Common myeloid progenitor, CD34-positive (primary cell): ENCODE measurements at places on chromosomes 1 and 21.

DNA sequence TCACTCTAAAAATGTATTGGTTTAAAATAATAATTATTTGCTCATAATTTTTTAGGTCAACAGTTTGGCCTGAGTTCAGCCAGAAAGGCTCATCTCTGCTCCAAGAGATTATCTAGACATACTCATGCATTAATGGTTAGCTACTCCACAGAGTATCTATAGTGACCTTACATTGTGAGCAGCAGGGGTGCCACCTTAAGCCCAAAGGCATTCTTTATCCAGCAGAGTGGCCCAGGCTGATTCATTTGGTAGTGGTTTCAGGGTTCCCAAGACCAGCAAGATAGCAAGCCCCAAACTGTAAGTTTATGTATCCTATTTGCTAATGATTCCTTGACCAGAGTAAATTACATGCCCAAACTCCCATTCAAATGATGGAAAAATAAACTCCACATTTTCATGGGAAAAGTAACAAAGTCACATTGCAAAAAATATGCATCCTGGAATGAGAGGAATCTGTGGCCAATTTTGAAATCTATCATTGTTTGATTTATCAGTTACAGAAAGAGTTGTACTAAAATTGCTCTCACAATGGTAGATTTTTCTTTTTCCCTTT lies 182.6 kb upstream of the KCNK2 start:
- no peak for DNase-seq
- H3K27ac ChIP-seq: no peak overlapping the region
- H3K36me3 ChIP-seq: no peaks in the 10 kb centered on the region
- no peak overlapping the region for H3K4me3 ChIP-seq
- peaks cover 4% of the 10 kb centered on the region for H3K4me1 ChIP-seq

GRCh38 chr1:69519006-69519405 lies 48.7 kb upstream of the LRRC7 start:
- no peaks in the 10 kb centered on the region for H3K27me3 ChIP-seq
- no peak for DNase-seq
- no peaks in the 10 kb centered on the region for H3K36me3 ChIP-seq
- H3K4me1 ChIP-seq: no peaks in the 10 kb centered on the region
- H3K4me3 ChIP-seq: no peak overlapping the region

GRCh38 chr1:112706505-112707220 lies at the start of gene RHOC:
TSS of gene RHOC (minus strand) at chr1:112707127. CDS start at chr1:112703799, 3,328 bp downstream.
- no peaks in the 10 kb centered on the region for H3K27me3 ChIP-seq
- peaks cover 39% of the 10 kb centered on the region for H3K4me1 ChIP-seq
- H3K27ac ChIP-seq: peak within 1 kb of the TSS; percentile 76
- H3K4me3 ChIP-seq: peak within 1 kb of the TSS; percentile 76
- peaks cover 5% of the 10 kb centered on the region for H3K36me3 ChIP-seq

GRCh38 chr1:162680419-162681121 lies 48.3 kb downstream of the DDR2 start:
- no peak for DNase-seq
- no peak overlapping the region for H3K4me3 ChIP-seq
- no peaks in the 10 kb centered on the region for H3K36me3 ChIP-seq
- H3K27me3 ChIP-seq: no peaks in the 10 kb centered on the region
- no peaks in the 10 kb centered on the region for H3K4me1 ChIP-seq
- H3K27ac ChIP-seq: no peak overlapping the region

- H3K4me3 ChIP-seq: no peak overlapping the region
- no peaks in the 10 kb centered on the region for H3K36me3 ChIP-seq
- H3K4me1 ChIP-seq: peaks cover 1% of the 10 kb centered on the region
- H3K27ac ChIP-seq: no peak overlapping the region
- no peak for DNase-seq
Measured at GRCh38 chr1:223328566-223328965, 35.4 kb downstream of the SUSD4 start.

DNA sequence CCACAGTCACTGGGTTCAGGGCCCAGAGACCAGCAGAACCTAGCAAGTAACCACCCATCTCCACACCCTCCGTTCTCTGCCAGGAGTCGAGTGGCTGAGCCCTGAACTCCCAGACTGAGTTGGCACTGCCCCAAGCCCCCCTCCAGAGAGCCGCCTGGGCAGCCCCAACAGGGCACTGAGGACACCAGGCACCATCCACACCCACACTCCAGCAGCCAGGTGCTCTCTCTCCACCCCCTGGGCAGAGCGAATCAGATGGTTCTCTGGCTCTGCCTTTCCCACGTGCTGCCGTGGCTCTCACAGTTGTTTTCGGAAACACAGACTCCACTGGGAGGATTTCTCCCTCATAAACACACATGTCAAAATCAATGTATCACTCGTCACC lies 13.6 kb downstream of the WDR4 start:
- DNase-seq: no peak
- H3K4me3 ChIP-seq: no peak overlapping the region
- peaks cover 55% of the 10 kb centered on the region for H3K36me3 ChIP-seq
- no peaks in the 10 kb centered on the region for H3K27me3 ChIP-seq
- H3K27ac ChIP-seq: no peak overlapping the region
- no peaks in the 10 kb centered on the region for H3K4me1 ChIP-seq

- H3K4me3 ChIP-seq: no peak overlapping the region
- peaks cover 9% of the 10 kb centered on the region for H3K27me3 ChIP-seq
- peaks cover 47% of the 10 kb centered on the region for H3K36me3 ChIP-seq
- H3K4me1 ChIP-seq: peaks cover 5% of the 10 kb centered on the region
- no peak overlapping the region for H3K27ac ChIP-seq
- no peak for DNase-seq
Measured at GRCh38 chr1:20497506-20497905, 10.4 kb downstream of the MUL1 start.

- H3K4me1 ChIP-seq: no peaks in the 10 kb centered on the region
- peak; percentile 4 for DNase-seq
- H3K27ac ChIP-seq: no peak overlapping the region
- H3K27me3 ChIP-seq: no peaks in the 10 kb centered on the region
- H3K36me3 ChIP-seq: no peaks in the 10 kb centered on the region
Measured at GRCh38 chr1:222975472-222976122, 160.8 kb downstream of the DISP1 start.

DNA sequence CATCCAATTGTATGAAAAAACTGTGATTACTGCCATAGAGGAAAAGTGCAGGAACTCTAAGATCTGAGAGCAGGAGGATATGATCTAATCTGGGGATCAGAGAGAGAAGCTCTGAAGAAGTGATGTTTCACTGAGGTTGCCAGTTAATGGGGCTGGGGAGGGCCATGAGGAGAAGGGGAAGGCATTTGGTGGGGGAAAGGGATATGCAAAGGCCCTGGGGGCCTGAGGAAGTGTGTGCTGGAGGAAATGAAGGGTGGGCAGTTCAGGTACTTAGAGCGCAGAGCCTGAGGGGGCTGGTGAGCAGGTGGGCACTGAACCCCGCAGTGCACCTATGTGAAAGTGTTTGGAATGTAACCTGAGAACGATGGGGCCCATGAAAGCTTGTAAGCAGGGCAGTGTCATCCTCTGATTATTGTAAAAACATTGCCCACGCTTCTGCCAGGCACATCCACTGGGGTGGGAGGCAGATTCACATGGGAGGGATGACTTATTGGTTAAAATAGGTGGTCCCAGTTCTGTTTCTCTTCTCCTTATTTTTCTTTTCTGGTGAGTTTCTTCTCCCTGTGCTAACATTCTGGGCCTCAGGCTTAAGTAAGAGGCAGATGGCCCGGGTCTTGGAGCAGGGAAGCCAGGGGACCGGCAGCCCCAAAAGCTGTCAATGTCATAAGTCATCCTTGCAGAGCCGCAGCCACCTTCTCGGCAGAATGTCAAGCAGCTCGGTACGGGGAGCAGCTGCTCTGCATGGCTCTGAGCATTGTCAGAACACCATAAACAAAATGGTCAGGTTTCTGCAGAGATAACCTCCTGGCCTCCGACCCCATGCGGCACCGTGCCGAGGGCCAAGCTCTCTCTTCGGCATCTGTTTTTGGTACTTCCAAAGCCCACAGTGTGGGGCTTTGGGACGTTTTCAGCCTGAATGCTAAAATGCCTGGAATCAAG lies 492.0 kb upstream of the VAMP3 start:
- H3K36me3 ChIP-seq: no peaks in the 10 kb centered on the region
- no peak overlapping the region for H3K4me3 ChIP-seq
- no peaks in the 10 kb centered on the region for H3K4me1 ChIP-seq
- no peak overlapping the region for H3K27ac ChIP-seq
- DNase-seq: no peak

- no peaks in the 10 kb centered on the region for H3K27me3 ChIP-seq
- DNase-seq: peak; percentile 60
- H3K4me3 ChIP-seq: no peak overlapping the region
- H3K4me1 ChIP-seq: peaks cover 60% of the 10 kb centered on the region
- H3K27ac ChIP-seq: no peak overlapping the region
Measured at GRCh38 chr1:41915786-41916571, 2.7 kb downstream of the HIVEP3 start.

DNA sequence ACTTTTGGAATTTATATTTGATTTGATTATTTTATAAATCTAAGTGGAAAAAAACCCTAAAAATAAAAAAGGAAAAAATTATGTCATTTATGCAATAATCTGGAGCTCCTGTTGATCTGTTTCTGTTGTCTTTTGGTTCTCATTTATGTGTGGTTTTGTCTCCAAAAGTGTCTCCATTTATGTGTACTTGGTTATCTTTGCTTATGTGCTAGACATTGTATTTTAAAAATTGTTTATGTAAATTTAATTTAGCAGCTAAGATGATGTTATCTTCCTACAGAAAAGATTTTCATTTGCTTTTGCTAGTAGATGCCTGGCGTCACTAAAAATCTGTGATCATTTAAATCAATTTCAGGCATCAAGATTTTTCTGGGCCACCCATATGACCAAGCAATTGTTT lies 95.7 kb downstream of the OSBPL9 start:
- H3K4me3 ChIP-seq: no peak overlapping the region
- H3K27ac ChIP-seq: no peak overlapping the region
- no peaks in the 10 kb centered on the region for H3K27me3 ChIP-seq
- H3K36me3 ChIP-seq: peaks cover 5% of the 10 kb centered on the region
- H3K4me1 ChIP-seq: no peaks in the 10 kb centered on the region

DNA sequence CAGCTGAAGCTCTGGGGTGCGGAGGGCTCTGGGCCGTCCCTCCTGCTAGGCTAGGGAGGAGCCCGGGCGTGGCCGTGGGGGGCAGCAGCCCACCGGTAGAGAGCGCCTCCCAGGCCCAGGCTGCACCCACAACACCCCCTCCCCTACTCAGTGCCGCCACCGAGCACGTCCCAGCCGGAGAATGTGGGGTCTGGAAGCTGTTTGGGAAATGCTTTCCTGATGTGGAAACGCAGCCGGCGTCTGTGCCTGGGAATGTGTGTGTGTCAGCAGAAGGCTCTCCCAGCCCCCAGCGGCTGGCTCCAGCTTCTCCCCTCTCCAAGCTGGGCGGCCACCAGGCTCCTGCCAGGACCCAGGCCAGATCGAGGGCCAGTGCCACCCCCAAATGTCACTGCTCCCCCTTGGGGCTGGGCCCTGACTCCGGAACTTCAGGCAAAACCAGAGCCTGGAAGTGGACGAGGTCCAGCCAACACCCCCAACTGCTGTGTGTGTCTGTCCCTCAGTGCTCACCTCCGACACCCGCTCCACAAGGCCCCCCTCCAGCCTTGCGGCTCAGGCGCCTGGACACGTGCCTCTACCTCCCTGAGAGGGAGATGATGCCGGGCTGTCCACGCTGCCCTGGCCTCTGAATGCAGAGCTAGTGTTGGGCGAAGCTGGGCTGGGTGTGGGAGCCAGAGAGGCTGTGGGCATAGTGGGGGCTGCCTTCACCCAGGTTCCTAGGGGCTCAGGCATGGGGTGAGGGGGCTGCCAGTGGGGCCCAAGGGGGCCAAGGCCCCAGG lies 74.7 kb downstream of the MEGF6 start:
- no peaks in the 10 kb centered on the region for H3K36me3 ChIP-seq
- no peaks in the 10 kb centered on the region for H3K27me3 ChIP-seq
- no peak for DNase-seq
- H3K4me3 ChIP-seq: no peak overlapping the region
- peaks cover 56% of the 10 kb centered on the region for H3K4me1 ChIP-seq

- no peak for DNase-seq
- no peaks in the 10 kb centered on the region for H3K36me3 ChIP-seq
- no peaks in the 10 kb centered on the region for H3K4me1 ChIP-seq
- H3K4me3 ChIP-seq: no peak overlapping the region
- H3K27me3 ChIP-seq: peaks cover 78% of the 10 kb centered on the region
Measured at GRCh38 chr1:22387919-22388580, 63.6 kb upstream of the ZBTB40 start.

DNA sequence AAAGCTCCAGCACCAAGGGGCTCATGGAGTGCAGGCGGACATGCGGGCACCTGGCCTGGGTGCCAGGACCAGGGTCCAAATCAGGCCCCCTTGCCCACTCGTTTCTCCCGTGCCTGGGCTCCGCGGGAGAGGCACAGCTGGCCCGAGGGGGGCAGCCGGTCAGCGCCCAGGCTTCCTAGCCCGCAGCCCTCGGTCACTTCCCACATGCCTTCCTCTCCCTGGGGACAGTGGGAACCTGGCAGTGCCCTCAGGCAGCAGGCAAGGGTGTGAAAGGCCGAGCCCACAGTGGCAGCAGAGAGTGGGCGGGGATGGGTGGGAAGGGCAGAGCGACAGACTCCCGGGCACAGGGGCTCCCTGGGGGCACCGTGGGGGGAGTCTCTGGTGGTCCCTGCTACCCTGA lies 69.8 kb downstream of the MEGF6 start:
- no peaks in the 10 kb centered on the region for H3K27me3 ChIP-seq
- H3K4me1 ChIP-seq: peaks cover 16% of the 10 kb centered on the region
- no peak overlapping the region for H3K27ac ChIP-seq
- no peak overlapping the region for H3K4me3 ChIP-seq
- no peaks in the 10 kb centered on the region for H3K36me3 ChIP-seq
- no peak for DNase-seq

- H3K27me3 ChIP-seq: no peaks in the 10 kb centered on the region
- H3K4me3 ChIP-seq: no peak overlapping the region
- DNase-seq: no peak
Measured at GRCh38 chr1:158071138-158071537, 77.7 kb downstream of the KIRREL1 start.

DNA sequence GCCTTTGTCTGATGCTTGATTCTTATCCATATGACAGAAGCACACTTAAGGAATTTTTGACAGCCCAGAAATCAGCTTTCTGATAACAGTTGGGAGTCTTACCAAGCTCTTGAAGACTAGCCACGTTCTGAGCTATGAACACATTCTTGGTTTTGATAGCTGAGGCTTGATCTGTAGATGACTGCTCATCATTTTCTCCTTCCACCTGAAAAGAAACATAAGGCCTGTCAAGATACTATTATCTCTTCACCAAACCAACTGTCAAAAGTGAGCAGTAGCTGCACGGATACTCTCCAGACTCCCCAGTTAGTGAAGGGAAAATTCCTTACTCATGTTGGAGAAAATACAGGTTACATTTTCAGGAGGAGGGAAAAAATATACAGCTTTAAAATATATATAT lies 12.2 kb downstream of the UBR4 start:
- H3K4me3 ChIP-seq: no peak overlapping the region
- H3K27ac ChIP-seq: no peak overlapping the region
- H3K27me3 ChIP-seq: no peaks in the 10 kb centered on the region
- DNase-seq: no peak
- peaks cover 71% of the 10 kb centered on the region for H3K36me3 ChIP-seq

- peaks cover 88% of the 10 kb centered on the region for H3K4me1 ChIP-seq
- H3K27me3 ChIP-seq: no peaks in the 10 kb centered on the region
- DNase-seq: no peak
- H3K4me3 ChIP-seq: peak overlapping the region; percentile 77
- H3K27ac ChIP-seq: peak overlapping the region; percentile 40
Measured at GRCh38 chr1:155003227-155003765, 694 bp downstream of the ZBTB7B start.
